OCI-LY7 (cell line): ENCODE measurements at places on chromosomes 6 and 20.

- no peak for DNase-seq
Measured at GRCh38 chr6:131629651-131630050, 1.6 kb upstream of the MED23 start.

DNA sequence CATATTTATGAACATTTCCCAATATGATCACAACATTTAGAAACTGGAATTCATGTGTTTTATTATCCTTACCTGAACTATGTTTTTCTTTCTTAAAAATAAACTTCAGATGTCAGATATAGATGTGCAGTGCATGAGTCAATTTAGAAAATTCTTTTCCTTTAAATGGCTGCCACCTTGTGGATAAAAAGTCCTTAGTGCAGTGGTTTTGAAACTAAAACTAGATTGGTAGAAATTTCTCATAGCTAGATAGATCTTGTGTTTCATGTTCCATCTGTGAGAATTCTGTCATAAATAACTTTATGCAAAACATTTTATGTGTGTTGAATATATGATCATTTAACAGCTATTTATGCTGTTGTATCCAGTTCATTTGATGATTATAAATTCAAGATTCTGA lies 134.9 kb downstream of the KLHL32 start:
- DNase-seq: peak; percentile 62

DNA sequence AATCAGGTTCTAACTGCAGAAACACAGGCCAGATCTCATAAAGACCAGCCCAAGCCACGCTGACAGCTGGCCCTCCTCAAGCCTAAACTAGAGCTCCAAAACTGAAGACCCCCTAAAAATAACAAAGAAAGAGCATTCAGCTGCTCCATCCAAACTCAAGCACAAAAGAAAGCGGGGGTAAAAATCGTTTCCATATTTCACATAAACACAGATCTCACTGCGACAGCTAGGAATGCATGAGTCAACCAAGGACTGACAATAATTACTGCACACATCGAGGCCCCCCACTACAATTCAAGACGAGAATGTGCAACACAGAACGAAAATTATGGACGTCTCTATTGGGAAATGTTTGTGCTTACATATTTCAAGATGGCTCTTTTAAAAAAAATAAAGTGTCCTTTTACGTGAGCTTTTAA lies 31.1 kb downstream of the CNKSR3 start:
- DNase-seq: no peak

DNA sequence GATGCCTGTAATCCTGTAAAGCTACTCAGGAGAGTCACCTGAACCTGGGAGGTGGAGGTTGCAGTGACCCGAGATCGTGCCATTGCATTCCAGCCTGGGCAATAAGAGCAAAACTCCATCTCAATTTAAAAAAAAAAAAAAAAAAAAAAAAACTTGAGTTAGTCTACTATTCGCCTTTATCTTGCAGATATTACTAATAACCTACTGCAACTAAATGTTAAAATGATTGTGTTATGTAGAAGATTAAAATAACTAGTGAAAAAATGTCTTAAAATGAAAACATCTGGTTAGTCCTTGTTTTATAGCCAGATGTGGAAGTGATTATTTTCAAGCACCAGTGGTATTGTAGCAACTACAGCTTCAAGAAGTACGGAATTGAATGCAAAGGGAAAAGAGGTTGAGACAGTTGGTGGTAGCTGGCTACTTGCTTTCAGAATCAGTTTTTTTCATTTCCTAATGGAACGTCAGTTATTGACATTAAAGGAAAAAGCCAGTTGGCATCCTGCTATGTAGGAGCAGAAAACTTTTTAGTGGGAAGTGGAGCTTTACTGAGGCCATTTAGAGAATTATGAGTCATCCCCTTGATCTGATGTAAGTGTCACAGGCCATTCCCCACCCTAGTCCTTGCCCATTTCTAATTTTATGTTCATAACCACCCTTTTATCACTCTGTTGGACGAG lies 43.8 kb upstream of the DYNLRB1 start:
- DNase-seq: no peak

DNA sequence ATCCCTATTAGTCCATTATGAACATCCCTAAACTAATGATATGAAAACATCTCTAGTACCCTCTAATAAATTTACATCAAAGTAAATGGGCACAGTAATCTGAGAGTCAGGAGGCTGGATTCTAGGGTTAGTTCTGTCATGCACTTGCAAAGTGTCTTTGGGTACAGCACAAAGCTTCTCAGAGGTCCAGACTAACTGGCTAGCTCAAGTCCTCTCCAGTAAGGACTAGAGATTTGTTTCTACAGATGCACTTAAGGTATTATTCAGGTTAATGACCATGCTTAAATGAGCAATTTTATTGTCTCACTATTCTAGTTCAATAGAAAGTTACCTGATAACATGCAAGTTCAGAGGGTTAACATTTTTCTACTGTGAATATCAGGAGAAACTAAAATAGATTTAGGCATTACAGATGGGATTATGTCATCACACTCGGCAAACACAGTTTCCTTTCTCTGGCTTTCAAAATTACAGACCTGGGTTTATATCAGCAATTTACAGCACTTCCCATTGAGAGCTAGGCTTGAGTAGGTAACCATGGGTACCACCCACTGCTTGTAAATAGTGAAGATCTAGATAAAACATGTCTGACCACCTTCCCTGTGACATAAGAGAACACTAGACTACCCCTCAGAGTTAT lies 402.9 kb upstream of the RUNX2 start:
- no peak for DNase-seq

GRCh38 chr20:33028875-33029274 lies 2.6 kb upstream of the BPIFB6 start:
- DNase-seq: no peak

GRCh38 chr6:118537574-118537973 lies 10.5 kb upstream of the PLN start:
- no peak for DNase-seq

DNA sequence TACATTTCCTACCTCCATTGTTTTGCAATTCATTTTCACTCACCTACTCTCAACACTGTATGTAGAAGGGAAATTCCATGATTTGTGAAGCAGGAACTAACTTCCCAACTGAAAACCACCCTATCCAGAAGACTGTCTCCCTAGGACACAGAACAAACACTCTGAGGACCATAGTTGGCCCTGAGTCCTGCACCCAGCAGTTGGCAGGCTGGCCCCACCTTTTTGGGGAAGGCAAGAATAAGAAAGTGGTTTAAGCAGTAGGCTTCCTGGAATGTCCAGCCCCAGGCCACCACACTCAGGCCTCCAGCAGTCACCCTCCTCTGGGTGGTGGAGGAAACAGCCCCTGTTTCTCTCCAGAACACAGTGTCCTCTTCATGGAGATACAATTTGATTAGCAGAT lies 258.8 kb downstream of the ARHGAP18 start:
- DNase-seq: no peak

- DNase-seq: peak; percentile 49
Measured at GRCh38 chr20:50788045-50788991, 6.5 kb upstream of the BCAS4 start.

GRCh38 chr6:71886184-71887005 lies at the start of gene RIMS1:
TSS of gene RIMS1 (plus strand) at chr6:71886550. CDS start at chr6:71887024, 474 bp downstream.
- no peak for DNase-seq

DNA sequence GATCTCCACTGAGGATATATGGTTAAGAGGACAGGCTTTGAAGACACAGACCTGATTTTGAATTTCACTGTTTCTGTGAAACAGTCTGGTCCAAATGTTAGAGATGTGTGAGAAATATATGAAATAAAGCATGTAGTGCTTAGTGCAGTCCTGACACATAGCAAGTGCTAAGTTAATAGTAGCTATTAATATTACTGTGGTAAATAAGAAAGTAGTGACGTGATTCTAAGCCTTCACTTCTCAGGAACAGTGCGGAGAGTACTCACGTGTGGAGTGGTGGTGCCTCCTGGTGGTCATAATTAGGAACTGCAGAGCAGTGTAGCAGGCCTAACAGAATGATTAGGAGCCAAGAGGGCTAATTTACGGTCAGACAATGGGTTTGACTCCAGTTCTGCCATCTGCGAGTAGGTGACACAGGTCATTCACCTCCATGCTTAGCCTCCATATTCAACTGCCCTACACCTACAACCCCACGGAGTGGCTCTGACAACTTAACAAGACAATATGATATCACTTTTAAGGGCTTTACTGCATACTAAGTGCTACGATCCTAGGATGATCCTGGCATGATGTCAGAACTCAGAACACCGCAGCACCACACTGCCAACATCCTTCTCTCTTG lies 106.2 kb downstream of the JPH2 start:
- DNase-seq: peak; percentile 76

DNA sequence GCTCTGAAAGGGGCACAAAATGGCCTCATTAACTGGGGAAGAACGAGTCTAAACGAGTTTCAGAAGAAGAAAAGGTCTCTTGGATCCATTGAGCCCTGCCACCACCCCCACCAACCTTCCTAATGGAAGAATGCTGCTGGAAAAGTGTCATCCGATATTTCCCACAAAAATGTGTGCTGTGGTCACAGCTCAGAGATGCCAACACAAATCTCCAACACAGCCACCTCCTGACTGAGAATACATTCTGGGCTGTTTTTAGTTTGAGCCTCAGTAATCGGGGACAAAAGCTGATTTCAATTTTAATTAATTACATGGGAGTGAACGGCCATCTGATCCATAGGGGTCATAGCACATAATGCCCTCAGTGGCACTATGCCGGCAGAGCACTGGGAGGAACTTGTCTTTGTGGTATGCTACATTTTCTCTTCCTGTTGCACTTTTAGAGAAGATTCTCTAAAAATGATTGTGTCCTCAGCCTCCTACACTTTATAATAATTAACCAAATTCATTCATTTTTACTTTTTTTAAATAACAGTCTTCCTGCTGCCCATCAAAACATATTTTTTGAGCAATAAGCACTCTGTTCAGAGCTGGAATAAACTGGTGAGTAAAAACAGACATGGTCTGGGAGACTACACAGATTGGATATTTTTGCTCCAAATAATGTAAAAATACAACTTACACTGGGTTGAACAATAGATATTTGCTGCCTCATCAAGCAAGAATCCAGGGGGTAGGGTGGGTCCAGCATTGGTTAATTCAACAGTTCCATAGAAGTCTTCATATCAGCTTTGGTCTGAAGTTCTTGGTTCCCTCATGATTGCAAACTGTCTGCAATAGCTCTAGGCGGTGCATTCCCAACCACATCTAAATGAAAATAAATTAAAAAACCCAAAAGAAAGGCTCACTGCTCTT lies 143.6 kb upstream of the TMEM170B start:
- DNase-seq: no peak

DNA sequence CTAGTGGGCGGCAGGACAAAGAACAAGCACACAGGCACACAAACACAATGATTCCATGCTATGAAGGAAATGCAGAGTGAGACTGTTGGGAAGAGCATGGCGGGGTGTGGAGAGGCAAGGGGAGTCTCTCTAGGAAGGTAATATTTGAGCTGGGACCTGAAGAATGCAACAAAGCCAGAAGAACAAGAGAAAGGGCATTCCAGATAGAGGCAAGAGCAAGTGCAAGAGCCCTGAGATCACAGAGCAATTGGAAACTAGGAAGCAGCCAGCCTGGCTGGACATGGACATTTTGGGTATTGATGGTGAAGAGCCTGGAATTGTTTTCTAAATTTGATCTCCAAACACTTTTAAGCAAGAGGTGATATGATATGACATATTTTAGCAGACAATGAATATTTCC lies 15.4 kb downstream of the SRXN1 start:
- DNase-seq: no peak

DNA sequence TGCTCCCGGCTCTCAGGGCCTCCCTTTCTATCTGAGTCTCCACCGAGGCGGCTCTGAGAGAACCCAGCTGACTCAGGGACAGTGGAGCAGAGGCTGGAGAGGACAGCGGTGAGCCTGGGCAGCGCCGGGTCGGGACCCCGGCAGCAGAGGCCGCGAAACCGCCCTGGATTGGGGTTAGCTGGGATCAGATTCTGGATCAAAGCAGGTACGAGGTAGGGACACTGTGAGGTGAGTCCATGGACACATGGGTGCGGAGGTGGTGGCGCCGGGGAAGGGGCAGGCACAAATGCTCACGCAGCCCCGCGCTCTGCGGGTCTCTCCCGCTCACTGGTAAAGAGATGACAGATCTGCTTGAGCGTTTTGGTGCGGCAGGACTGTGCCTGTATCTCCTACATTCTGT lies 146.4 kb upstream of the GGTLC1 start:
- no peak for DNase-seq

GRCh38 chr6:38436726-38437465 lies 202.8 kb downstream of the BTBD9 start:
- DNase-seq: no peak

- DNase-seq: no peak
Measured at GRCh38 chr20:1312904-1313235, 16.1 kb downstream of the SDCBP2 start.

GRCh38 chr20:36034875-36035274 lies 66.5 kb downstream of the CNBD2 start:
- no peak for DNase-seq

- DNase-seq: no peak
Measured at GRCh38 chr20:25364180-25364788, 26.4 kb downstream of the ABHD12 start.

DNA sequence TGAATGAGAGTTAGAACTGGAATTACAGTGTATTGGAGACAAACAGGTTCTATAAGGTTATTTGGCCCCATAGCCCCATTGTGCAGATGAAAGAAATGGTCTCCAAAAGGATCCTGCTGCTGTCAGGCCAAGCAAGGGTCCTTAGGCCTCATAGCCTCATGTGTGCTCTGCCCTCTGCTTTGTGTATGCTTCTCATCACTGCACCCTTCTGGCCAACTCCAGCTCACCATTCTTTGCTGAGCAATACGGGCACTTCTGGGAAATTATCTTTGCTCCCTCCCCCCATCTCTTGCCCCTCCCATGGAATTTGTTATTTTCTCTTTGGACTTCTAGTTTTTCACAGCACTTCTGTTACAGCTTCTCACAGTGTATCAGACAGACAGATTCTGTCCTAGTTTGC lies 298.8 kb downstream of the FOXA2 start:
- no peak for DNase-seq

- no peak for DNase-seq
Measured at GRCh38 chr6:75118925-75119515, 86.8 kb downstream of the COL12A1 start.

DNA sequence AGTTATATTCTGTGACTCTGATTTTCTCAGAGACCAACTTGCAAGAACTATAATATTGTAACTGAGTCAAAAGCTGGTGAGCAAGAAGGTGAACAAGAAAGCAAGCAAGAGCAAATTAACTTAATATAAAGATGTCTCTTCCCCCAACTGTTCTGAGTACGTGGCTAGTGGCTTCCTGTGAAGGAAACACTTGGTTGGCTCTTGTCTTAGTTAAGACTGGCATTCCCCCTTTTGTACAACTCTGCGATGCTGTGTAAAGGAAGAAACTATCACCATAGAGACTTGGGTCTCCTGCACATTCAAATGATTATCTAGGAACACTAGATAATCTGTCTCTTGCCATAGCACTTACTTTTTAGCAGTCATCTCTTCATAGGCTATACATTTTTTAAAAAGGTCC lies 47.3 kb upstream of the TNFAIP3 start:
- DNase-seq: no peak

DNA sequence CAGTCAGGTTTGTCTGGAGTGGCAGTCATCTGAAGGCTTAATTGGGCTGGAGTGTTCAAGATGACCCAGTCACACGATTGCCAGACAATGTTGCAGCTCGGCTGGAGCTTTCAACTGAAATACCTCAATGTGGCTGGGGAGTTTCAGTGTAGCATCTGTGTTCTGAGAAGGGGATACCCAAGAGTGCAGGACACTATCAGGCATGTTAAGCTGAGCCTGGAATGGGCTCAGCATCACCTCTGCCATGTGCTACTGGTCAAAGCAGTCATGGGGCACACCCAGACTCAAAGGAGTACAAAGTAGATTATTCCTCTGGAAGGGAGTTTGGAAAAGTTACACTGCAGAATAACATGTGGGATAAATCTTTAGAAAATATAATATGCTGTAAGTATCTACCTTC lies 363.9 kb downstream of the KIF16B start:
- DNase-seq: no peak

- DNase-seq: no peak
Measured at GRCh38 chr6:32108094-32108627, 977 bp downstream of the TNXB start.
